CD4-positive, alpha-beta T cell treated with Interleukin-21 for 1 hour (primary cell): ENCODE measurements at places on chromosomes 5 and 9.

DNA sequence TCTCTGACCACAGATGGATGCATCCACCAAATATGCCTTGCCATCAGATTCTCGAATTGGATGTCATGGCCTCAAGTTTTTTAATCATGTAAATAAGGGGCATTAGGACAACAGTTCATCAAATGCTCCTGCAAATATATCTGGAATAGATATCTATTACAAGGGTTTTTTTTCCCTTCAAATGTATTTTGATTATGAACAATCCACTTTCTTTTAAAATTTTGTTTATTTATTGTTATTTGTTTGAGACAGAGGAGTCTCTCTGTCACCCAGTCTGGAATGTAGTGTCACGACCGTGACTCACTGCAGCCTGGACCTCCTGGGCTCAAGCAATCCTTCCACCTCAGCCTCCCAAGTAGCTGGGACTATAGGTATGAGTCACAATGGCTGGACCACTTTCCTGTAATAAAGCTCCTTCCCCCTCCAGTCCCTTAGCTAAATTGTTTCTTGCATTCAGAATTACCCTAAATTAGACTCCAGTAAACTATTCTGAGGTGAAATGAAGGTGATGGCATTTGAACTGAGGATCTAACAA, 1412.1 kb downstream of the EFNA5 start:
- no peak for DNase-seq

DNA sequence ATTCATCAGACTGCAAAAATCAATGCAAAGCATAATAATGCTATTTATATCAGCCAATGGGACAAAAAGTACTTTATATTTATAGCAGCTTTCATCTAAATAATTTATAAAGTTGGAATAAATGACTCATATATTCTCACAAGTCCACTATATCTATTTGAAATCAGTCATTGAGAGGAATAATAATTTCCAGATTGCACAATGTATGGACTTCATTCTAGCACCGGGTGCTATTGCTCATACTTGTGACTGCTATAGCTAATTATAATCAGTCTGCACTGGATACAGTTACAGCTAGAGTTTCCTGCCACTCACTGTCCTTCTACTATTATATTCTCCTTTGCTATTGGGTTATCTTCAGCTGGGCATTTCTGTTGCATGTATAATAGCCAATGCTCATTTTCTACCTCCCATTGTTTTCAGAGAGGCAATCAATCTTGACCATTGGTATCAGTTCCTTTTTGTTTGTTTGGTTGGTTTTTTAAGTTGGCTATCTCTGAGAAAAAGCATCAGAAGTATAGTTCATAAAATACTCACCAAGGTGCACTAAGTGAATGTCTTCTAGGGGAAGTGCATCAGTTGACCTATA, 1.9 kb downstream of the CDH18 start:
- no peak for DNase-seq

- no peak for DNase-seq
These were observed 30.4 kb downstream of the NUDT12 start for GRCh38 chr5:103532086-103532734.

DNA sequence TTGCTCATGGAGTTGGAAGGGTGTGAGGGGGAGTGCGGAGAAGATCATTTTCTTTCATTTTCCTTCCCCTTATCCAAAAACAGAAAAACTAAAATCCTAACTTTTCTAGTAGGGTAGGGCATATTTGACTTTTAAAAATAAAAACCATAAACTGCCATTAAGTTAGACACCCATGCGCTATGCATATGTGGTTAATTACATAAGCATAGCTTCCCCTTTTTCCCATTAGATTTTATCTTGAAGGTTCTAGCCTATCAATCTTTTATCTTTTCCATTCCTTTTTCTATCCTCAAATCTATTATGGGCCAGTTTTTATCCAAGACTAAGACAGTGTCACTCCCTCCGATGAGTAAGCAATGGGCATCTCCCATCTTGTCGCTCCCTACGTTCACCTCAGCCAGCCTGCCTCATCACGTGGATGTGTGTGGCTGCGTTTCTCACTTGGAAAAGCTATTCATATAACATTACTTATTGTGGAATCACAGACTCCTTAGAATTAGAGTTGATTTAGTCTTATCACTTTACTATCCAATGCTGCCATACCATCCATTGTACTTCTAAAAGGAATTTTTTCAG, 49.2 kb downstream of the PCSK5 start:
- no peak for DNase-seq

- DNase-seq, result no peak
These were observed 2.1 kb downstream of the LECT2 start for GRCh38 chr5:135952683-135953082.

DNA sequence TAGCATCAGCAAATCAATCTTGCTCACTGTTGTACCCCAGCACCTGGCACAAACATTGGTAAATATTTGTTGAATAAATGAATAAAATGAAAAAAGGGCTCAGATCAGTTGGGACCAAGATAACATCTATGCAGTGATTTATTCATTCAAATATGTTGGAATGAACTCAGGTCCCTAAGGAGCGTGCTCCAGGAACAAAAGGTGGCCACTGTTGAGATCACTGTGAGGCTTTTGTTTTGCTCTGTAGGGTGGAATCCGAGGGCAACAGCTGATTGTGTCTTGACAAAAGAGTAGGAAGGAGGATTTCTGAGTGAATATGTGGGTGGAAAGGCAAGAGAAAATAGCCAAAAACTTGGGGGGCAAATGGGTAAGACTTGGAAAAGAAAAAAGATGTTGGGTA, 89.7 kb downstream of the PPP2R2B start:
- DNase-seq, result no peak

DNA sequence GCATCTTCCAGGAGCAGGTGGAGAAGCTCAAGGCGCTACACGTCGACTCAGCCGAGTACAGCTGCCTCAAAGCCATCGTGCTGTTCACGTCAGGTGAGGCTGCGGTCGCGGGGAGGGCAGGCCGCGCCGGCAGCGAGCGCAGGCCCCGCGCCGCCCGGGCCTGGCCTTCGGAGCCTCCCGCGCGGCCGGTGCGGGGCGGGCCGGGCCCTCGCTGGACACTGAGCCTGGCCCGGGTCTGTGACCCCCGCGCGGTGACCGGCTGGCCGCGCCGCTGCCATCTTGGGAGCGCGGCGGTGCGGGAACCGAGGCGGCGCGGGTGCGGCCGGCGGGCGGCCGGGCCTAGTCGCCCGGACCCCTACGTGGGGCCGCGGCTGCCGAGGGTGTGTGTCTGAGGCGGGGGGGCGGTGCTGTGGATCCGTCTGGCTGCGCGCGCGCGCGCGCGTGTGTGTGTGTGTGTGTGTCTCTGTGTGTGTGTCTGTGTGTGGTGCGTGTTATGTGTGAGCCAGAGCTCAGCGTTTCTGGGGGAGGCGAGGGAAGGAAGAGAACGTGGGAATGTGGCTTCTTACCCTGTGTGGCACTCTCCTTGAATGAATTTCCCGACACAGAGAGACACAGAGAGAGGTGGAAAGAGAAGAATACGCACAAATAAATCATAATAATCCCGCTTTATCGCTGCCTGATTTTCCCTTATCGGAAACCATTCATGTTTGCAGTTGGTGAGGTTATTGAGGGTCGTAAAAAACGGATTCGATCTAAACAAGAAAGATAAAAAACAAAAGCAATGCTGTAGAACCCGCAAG, 5.5 kb downstream of the NR2F1 start:
- no peak for DNase-seq

GRCh38 chr9:33684831-33685230, 110.5 kb upstream of the PRSS3 start:
- no peak for DNase-seq

DNA sequence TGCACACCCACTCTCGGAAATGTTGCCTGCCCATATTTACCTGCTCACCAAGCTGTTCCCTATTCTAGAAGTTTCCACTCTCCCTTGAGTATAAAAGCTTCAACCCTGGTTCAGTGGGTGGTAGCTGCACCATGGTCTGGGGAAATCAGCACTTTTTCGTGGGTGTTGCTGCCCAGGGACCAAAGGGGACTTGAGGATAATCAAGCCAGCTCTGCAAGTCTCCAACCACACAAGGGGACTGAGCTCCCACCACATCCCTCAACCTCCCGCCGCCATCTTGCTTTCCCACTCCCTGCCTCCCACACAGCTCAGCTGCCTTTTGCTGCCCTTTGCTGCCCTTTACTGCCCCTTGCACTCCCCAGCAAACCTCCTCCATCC, 210.0 kb downstream of the AUH start:
- no peak for DNase-seq

DNA sequence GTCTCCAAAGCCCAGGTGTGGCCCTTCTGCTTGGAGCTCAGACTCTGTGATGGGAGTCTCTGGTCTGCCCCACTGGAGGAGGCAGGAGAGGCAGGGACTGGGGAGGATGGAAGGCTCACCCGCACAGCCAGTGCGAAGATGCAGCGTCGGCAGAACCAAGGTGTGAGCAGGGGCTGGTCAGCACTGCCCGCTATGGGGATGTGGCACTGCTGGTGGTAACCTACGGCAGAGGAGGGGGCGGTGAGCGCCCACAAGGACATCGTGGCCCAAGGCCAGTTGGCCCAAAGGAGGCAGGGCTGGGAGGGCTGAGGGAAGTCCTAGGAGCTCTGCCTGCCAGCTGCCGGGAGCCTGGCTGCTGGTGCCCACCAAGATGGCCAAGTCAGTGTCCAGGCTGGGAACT, 7.3 kb downstream of the PHF19 start:
- DNase-seq, result no peak

DNA sequence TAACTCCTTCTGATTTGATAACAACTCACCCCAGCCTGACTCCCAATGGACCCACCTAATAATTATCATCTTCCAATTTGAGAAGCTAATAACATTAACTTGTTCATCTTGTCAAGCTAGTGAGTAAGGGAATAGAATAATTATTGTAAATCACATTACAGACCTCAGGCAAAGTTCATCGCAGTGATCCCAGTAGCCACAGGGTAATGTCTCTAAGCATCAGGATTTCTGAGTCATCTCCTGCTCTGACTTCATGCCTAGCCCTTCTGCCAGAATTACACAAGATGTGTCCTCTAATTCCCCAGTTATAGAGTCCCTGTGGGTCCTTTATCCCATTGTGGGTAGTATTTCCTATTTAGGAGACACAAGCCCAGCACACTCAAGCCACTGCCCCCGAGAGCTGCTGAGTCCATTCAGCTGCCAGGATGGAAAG, 365.7 kb downstream of the DEPDC1B start:
- DNase-seq, result no peak

DNA sequence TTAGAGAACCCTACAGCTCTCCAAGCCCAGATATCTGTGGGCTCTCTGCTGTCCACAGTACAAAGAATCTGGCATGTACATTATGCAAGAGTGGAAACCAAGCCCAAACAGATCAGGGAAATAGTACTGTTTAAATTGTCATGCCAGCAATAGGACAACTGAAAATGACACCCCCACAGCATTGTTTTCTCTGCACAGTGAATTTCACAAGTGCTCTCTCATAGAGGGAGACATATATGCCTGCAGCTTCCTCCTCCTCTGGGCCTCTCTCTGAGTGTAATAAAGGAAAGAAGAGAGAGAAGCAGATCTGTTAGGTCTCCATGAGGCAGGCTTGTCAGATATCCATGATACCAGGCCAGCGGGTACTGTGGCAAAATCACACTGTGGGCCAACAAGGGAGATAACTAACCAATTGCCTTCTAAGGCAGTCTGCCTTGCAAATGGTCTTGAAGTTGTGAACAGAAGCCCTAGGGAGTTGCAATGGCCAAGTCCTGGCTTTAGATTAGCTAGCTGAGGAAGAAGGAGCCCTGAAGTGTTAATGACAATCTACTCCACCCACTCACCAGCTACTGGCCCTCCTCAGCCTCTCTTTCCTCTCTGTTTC, 54.4 kb upstream of the JMY start:
- DNase-seq, result no peak

DNA sequence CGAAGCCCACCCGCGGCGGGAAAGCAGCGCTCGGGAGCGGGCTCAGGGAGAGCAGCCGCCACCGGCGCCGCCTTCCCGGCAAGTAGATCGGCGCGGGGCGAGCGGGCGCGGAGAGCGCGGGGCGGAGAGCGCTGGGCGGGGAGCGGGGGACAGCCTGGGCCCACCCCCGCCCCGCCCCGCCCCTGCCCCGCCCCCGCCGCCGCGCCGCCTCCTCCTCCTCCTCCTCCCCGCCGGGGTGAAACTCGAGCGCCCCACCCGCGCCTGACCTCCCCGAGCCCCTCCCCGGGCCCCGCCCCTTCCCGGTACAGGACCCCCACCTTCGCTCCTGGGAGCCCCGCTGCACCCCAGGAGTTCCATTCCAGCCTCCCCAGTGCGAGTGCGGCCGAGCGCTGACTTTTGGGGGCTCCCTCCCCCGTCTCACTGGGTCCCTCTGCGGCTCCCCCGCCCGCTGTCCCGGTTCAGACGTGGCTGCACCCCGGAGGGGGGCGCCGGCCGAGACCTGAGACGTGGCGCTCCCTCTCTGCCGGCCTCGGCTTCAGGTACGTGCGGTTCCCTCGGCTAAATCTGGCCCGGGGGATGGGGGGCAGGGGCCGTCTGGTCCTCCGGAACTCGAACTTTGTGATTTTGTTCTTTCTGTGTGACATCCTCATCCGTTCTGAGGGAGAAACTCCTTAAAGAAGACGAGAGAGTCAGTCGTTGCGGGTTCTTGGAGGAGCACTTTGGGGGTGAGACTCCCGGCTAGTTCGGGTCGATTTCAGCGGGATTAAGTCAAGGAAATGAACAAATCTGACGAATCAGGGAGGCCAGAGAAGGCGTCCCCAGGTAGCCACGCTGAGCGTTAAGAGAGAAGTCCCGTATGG, at the start of gene SEMA5A:
SEMA5A (minus strand) TSS at position 84 of the 860 bp plus-strand sequence. CDS start 166,129 bp downstream, outside the sequence.
- DNase-seq, result peak; percentile 41

DNA sequence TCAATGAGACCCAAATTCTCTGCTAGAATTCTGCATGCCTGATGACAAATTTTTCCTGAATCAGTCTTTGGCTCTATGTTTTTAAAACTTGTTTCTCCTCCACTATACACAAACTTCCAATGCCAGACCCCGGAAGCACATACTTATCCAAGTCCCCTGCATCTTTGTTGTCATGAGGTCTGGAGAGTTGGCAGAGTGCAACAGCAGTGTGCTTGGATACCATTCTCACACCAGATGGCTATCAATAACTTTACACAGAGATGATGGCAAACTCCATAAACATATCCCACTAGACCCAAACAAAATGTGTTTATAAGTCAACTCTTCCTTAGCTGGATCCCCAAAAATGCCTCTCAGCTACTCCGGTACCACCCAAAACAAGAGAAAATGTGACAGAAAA, 337.7 kb upstream of the TRPC7 start:
- DNase-seq, result no peak

GRCh38 chr5:61401726-61402125, 69.7 kb downstream of the ZSWIM6 start:
- DNase-seq, result no peak

DNA sequence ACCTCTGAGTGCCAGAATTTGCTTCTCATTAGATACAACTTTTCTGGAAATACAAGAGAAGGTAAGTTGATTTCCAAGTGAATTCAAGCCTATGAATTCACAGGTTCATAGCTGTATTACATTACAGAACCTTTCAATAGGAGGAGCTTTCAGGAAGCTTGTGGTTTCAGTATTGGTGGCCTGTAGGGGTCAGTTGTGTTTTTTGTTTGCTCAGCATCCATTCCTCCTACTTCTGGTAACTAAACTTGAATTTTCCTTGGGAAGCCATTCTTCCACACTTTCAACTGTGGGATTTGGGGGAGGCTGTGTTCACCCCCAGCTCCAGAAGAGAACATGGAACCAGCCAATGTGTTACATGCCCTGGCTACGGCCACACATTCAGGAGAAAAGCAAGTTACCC, 5.6 kb upstream of the CYSTM1 start:
- DNase-seq, result no peak

- DNase-seq, result no peak
These were observed 67.9 kb upstream of the PIK3R1 start for GRCh38 chr5:68147659-68148058.
